ENCODE measurements at places on chromosomes 7 and 10.
A peak's percentile ranks its signal among the peaks of the same experiment; 100 is the strongest.

DNA sequence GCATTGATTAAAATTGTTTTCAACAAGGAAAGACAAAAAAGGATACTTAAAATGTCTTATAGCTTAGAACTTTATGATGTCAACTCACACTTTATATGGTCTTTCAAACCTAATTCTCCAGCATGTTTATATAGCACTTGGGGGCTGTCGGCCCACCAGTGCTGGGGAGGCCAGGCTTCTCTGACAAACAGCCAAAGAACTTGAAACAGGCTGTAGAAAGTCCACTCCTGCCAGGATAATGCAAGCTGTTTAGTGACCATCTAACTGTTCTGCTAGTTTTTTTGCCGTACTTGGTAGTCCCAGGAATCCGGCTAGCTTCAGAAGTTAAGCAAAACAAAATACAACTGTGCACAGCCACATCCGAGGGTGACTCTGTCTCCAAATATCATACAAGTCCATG lies 13.6 kb upstream of the SOSTDC1 start:
- no peak for DNase-seq

DNA sequence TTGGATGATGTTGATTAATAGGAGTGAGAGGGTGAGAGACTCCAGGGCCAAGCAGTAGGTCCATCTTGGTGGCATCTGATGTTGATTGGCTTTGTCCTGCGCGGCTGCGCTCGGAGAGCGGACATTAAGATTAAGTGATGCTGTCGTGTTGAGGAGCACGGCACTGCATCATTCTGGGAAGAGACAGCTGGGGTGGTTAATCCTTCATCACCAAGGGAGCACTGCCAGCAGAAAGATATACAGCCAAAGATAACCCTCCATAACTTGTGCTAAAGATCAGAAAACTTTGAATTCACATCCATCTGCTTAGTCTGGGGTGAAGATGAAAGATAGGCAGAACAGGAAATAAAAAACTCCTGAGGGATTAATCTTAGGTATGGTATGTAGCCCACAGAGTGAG lies 208.3 kb downstream of the LRMDA start:
- no peak for DNase-seq

DNA sequence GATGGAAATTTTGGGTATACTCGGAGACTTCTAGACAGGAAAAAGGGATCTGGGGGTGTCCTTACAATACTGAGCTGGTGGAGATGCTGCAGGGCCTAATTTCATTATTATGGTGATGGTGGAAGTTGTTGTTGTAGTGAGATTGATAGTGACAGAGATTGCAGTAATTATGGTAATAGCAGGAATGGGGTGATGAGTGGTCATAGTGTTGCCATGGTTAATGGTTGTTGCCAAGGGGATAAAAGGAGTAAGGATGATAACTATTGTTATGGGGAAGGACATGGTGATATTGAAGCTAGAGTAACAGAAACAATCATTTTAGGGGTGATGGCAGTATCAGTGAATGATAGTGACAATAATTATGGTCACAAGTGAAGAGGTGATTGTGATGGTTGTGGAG lies 27.1 kb upstream of the LBX1 start:
- DNase-seq: no peak

DNA sequence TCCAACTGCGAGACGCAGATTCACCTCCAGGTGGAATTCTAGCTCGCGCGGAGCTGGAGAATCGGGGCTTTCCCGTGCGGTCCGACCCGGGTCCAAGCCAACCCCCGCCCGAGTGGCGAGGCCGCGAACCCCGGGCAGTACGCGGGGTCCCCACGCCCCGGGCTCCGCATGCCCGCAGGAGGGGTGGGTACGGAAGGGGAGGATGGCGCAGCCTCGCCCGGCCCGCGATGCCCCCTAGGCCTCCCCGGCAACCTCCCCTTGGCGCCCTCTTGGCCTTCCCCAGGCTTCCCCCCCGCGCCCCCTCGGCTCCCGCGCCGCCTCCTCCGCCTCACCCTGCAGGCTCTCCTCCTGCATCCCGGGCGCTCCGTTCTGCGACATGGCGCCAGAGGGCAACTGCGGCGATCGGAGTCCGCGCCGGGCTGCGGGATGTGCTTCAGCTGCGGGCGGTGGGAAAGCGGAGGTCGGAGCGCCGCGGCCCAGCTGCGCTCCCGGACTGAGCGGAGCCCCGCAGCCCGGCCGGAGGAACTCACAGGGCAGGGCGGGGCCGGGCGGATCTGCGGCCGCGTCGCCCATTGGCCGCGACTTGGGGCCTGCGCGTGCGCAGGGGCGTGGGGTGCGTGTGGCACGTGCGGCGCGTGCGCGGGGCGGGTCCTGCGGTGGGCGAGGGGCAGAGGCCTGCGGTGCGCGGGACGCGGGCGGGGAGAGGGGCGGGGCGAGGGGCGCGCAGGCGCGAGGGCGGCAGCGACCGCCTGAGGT lies at the start of gene BNIP3:
Gene BNIP3, minus strand, starts transcription at position 495 of the 756 bp plus-strand sequence. Its CDS starts 117 bp downstream, at position 378.
- peak; percentile 98 for DNase-seq

DNA sequence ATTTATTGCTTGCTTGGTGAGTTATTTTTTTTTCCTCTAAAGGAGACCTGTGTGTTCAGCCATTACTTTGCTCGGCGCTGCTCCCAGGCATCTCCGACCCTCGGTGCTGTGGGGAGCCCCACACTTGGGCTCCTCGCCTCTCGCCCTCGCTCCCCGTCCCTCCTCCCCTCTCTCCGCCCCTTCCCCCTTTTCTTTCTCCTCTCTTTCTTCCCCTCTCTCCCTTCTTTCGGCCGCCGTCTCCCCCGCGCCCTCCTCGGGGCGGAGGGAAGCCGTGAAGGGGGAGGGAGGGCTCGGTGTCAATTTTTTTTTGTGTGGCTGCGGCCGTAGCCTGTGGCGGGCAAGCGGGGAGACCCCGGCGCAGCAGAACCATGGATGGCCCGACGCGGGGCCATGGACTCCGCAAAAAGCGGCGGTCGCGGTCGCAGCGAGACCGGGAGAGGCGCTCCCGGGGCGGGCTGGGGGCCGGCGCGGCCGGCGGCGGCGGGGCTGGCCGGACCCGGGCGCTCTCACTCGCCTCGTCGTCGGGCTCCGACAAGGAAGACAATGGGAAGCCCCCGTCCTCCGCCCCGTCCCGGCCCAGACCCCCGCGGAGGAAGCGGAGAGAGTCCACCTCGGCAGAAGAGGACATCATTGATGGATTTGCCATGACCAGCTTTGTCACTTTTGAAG lies 1.1 kb downstream of the AUTS2 start:
- peak; percentile 41 for DNase-seq

DNA sequence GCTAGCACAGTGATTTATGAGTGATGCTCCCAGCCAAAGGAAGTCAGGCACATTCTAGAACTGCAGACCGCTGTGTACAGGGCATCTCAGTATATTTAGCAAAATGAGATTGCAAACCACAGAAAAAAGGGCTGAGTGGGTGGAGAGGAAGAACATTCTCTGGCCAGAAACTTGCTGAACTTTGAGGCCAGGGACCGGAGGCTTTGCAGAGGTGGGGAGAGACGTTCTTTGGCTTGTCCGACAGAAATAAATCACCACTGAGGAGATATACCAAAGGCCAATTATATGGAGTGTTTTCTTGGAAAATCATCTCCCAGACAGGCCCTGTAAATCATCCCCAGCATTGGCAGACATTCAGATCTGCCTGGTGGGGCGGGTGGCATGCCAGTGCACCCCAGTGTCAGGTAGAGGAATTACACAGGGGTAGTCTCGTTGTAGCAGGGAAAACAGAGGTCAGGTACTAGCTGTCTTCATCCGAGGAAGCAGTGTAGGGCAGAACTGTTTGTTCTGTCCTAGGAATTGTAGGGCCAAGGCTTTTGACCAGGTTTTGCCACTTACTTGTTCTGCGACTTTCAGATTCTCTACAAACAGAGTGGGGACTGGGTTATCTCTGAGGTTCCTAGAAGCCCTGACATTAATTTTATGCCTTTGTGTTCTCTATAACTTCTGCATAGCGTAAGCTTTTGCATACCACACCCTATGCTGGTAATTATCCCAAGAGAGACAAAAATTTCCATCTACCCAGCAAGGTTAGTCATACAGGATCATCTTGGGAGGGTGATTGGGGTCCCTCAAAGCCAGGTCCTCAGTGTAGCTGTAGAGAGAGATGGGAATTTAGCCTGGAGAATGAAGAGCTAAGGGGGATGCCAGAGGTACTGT lies 655.6 kb downstream of the LRMDA start:
- DNase-seq: peak; percentile 74

- DNase-seq: peak; percentile 76
Observed at GRCh38 chr10:26857991-26858706, 2.6 kb downstream of the ABI1 start.

- DNase-seq: peak; percentile 14
Observed at GRCh38 chr7:119964788-119965542, 308.0 kb upstream of the KCND2 start.

DNA sequence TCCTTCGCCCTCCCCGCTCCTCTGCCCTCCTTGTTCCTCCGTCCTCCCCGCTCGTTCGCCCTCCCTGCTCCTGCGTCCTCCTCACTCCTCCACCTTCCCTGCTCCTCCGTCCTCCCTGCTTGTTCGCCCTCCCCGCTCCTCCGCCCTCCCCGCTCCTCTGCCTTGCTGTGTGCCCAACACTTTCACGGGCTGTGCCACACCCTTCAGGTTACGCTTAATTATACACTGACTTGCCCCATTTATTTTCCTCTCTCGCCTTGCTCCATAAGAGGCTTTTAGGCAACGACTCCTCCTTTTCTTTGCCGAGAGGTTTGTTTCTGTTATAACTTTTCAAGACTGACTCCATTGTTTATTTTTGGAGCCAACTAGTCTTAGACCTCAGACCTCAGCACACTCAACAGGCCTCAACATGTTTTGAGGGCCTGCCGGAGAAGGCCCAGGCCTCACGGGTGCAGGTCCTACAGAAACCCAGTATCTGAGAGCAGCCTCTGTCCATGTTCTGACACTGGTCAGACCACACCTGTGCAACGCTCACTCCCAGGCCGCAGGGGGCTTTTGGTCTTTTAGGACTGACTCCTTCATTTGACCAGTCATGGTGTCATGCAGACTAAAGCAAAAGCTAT lies 18.2 kb upstream of the PRKAG2 start:
- DNase-seq: no peak

DNA sequence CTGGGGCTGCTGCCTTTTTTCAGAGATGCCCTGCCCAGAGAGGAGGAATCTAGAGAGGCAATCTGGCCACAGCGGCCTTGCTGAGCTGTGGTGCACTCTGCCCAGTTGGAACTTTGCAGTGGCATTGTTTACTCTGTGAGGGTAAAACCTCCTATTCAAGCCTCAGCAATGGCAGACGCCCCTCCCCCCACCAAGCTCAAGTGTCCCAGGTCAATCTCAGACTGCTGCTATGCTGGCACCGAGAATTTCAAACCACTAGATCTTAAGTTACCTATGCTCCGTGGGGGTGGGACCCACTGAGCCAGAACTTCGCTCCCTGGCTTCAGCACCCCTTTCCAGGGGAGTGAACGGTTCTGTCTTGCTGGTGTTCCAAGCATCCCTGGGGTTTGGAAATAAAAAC lies 77.2 kb downstream of the EXOC4 start:
- no peak for DNase-seq

DNA sequence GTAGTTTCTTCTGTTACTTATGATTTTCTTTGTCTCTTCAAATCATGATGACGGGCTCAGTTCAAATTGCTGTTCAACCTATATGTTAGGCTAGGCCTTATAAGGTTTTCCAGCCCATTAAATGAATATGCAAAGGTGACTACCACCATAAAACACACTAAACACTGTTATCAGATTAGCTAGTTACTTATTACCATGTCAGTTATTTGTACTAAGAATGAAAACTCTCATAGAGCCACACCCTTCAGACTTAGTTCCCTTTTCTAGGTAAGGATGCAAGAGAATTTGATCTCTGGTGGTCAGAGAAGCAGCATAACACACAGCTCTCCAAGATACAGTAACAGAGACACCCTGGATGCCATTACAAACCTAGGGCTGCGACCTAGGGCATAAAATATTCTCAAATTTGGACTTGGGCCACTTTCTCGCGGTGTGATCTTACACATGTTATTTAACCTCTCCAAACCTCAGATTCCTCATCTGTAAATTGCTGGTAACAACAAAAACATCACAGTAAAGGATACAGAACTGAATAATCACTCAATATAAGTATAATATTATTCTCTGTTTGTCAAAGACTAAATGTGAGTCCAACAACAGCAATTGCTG lies 35.6 kb downstream of the ANKMY2 start:
- DNase-seq: no peak
